ENCODE measurements at places on chromosomes 3 and 15. TPM values are rescaled to one million over a fixed set of nuclear protein-coding genes. Genes with fewer than 3 reads are reported as not detected.

CSK gene
- total RNA-seq, result 229 TPM

GRCh38 chr3:42873221-42873982, 2.3 kb downstream of the CYP8B1 start:
- DNase-seq, result no peak

DNA sequence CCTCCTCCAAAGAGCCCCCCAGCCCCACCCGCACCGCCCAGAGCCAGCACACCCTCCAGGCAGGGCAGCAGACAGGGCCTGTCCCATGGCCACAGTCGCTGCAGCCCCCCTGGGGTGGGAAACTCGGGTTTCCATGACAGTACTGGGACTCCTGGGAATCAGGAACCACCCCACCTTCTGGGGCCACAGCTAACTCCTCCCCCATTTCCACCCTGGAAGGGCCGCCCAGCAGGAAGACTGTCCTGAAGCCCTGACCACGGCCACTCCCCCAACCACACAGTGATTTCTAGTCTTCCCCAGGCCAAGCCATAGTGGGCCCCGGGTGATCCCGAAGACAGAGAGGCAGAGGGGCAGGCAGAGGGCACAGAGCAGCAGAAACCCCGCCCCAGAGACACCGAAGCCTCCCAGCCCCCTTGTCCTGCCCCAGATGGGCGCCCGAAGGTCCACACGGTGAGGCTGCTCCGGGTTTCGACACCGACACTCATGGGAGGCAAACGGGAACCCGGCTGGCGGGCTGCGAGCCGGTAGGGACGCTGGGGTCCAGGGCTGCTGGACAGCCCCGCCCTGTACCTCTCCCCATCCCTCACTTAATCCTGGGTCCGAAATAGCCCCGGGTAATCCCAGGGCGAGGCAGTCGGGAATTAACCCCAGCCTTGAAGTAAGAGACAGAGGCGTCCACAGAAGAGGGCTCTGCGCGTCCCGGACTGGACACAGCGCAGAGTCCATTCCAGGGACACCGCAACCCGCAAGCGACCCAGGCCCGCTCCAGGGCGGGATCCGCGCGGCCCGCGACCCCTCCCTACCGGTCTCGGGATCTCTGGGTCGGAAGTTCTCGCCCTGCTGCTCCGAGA, 138.4 kb downstream of the NUP210 start:
- DNase-seq, result no peak

DNA sequence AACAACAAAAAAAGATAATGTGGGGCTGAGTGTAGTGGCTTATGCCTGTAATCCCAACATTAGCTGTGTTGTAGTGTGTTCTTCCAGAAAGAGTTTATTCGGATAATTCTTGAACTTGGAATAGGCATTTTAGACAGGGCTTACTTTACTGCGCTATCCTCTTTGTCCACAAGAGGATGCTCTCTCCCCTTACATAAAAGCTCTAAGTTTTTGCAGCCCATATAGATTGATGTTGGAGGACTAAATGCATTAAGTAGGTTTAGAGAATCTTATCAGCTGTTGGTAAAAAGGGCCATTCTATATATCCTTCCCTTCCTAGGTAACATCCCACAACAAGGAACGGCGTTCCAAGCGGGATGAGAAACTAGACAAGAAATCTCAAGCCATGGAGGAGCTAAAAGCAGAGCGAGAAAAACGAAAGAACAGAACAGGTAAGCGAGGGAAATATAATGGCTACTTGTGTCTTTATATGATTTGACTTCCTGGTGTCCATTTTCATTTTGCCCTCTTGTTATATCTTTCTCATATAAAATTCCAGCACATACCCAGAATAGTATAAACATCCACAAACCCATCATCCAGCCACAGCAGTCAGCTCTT, 27.8 kb upstream of the ITPKA start:
- peak; percentile 34 for DNase-seq

MBNL1 gene
- total RNA-seq, result 481 TPM

GABRA5 gene
- total RNA-seq, result not detected

GRCh38 chr3:89912031-89912430, 804.6 kb downstream of the EPHA3 start:
- no peak for DNase-seq

RBMS3 gene
- 2.0 TPM for total RNA-seq

DNA sequence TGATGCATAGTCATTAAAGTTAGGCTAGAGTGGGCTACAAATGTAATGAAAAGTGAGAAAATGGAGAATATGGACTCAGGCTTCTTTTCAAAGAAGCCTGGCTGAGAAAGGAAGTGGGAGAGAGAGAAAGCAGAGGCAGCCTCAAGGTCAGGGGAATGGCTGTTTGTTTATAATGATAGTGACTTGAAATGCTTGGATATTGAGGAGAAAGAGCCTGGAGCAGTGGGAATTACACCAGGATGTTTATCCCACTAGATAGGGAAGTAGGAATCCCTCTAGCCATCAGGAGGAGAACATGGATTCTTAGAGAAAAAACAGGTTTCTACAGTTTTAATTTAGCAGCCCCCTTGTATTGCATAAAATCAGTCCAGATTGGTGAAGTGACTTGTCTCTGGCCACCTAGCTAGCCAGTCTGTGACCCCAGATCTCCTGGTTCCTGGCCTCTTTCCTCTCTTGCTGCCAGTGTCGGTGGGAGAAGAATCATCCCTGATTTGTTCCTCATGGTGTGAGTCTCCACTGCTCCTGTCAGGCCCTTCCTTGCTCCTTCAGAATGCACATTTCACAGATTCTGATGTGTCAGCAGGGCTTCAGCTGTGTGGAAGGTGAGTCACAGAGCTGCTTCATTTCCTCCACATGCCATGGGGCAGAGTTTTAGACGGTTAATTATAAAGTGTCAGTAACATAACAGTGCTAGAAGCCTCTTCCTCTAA, 32.9 kb downstream of the SEMA6D start:
- no peak for DNase-seq

DNA sequence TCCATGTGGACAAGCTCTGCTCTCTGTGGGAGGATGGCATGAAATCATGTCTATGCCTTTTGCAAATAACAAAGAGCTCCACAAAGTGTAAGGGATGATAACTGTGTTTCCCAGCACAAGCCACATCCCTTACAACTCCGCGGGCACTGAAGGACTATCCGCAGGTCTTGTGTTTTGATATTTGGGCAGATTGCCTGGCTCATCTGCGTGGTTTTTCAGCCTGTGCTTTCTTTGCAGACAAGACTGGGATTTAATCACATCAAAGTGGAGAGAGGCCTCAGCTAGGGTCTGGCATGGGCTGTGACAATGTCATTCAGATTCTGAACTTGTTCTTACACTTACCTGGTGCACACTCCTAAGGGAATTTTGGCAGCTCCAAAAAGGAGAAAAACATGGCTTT, 30.2 kb upstream of the CA12 start:
- no peak for DNase-seq

APBA2 gene
- total RNA-seq, result 17.5 TPM

AADAC gene
- total RNA-seq, result not detected

SLC9C1 gene
- not detected for total RNA-seq

DNA sequence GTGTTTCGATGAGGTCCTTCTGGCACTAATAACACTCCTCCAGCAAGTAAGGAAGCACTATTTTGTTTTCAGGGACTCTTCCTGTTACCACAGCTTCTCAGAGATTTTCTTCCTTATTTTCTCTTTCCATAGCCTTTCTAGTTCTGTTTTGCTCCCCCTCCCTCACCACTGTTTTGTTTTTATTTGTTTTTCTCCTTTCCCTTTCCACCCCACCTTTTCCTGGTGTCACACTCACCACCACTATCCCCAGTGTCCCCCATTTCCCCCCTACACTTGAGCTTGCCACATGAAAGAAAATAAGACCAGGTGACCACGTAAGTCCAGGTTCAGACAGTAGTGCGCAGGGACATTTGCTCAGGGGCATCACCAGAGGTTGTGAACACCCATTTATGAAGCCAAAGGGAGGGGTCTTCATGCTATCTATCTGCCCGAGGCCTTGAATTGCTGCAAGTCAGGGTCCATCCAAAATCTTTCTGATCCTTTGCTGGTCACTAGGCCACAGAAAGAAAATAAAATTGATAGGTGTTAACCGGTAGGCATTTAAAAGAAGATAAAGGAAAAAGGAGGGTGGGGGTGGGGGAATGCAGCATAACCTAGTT, 1.4 kb upstream of the RFTN1 start:
- DNase-seq, result no peak

DNA sequence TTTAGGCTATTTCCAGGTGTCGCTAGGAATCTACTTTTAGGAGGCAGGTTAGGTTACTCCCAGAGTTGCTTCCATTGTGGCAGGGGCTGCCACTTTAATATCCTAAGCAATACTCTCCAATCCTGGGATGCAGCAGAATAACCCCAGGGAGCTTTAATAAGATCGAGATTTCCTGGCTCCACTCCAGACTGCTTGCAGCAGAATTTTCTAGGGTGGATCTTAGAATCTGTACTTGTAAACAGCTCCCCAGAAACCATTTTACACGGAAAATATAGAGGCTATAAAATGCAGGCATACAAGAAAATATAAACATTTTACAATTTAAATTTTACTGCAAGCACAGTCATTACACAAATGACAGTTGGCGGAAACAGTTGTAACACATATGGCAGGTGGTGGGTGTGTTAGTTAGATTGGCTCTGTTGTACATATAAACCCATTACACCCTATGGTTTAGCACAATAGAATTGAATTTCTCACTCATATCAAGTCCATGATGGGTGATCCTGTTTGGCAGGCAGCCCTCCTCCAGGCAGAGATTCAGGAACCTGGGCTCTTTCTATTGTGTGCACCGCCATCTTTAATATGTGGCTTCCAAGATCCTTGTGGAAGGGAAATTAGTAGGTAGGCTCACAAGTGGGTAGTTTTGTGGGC, 35.0 kb upstream of the TNFAIP8L3 start:
- DNase-seq, result no peak

GRCh38 chr3:176807938-176808337, 389.3 kb downstream of the TBL1XR1 start:
- no peak for DNase-seq

MYH15 gene
- total RNA-seq, result 0.58 TPM

- no peak for DNase-seq
Measured at GRCh38 chr3:125381314-125381713, 6.2 kb upstream of the ZNF148 start.

SLITRK3 gene
- total RNA-seq, result not detected

- DNase-seq, result no peak
Measured at GRCh38 chr3:97673357-97673997, 91.1 kb upstream of the ARL6 start.

DNA sequence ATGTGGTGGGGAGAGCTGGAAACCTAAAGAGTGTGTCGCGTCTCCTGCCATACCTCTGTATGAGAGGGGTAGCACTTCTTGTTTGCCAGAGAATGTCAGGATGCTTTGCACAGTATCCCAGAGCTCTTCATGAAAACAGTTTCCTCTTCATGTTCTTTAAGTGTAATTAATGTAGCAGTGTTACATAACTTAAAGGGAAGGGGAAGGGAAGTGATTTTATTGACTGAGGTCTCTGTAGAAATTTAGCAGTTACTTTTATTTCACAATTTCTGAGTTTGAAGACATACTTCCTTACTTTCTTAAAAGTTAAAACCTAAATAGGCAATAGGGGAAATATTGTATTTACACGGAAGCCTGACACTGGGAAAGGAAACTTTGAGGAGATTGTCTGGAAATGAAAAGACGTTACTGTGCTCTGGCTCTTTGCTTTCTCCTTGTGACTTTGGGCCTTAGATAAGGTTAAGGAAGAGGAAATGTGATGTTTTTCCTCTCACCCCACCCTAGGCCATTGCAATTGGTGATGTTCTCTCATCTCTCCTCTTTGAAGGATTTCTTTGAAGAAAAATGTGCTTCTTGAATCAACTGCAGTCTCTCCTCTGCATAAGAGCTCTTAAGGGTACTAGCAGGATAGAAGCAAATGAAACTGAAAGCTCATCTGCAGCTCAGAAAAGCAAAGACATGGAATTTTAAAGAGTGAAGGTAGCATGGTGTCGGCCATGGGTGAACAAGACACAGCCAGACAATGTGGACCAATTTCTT, 6.0 kb downstream of the NXPE3 start:
- no peak for DNase-seq
